ENCODE measurements at places on chromosomes 11 and 22. TPM values are rescaled to one million over a fixed set of nuclear protein-coding genes. Genes with fewer than 3 reads are reported as not detected.

GRCh38 chr11:72743321-72744221 is 8.6 kb downstream of the ARAP1 start:
- no peak for DNase-seq

Gene DRD4
- not detected for total RNA-seq

Gene KRTAP5-10
- not detected for total RNA-seq

GRCh38 chr11:44488165-44488965 is 77.1 kb upstream of the CD82 start:
- DNase-seq = no peak

DNA sequence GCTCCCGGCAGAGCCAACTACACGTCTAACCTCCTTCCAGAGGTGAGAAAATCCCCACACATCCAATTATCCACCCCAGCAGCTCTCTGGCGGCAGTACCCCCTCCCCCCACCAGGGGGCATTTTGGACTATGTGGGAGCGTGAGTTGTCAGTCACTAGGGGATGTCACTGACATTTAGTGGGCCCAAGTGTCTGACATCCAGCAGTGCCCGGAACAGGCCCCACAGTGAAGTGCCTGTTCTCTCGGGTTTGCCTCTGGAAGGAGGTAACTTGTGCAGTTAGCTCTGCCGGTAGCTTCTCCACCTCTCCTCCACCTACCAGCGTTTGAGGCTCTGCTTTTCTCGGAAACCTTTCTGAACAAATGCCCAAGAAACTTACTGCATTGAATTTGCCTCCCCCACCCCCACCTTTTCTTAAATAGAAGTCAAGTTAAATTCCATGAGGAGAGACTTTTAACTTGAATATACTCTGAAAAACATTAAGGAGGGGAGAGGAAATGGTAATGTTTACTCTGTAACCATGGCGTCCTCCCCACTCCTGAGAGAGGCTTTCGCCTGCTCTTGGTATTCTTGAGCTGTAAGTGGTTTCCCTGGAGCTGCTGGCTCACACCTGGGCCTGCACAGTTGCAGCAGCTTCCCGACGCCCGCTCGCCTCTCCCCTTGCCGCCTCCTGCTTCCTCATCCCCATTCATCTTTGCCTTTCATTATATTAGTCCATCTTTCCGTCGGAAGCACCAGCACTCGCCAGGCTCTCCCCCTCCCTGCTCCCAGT is 112.8 kb downstream of the WNT7B start:
- DNase-seq = peak; percentile 16

- DNase-seq = no peak
These were observed 683 bp downstream of the PLA2G6 start for GRCh38 chr22:38180841-38181452.
